Activated CD4-positive, CD25-positive, alpha-beta regulatory T cell treated with anti-CD3 and anti-CD28 coated beads, Interleukin-2, amount 50 U/mL, for 72 hours (primary cell): ENCODE measurements at places on chromosomes 16 and 17.

GRCh38 chr16:51327001-51327400 is 175.9 kb upstream of the SALL1 start:
- no peak for DNase-seq

DNA sequence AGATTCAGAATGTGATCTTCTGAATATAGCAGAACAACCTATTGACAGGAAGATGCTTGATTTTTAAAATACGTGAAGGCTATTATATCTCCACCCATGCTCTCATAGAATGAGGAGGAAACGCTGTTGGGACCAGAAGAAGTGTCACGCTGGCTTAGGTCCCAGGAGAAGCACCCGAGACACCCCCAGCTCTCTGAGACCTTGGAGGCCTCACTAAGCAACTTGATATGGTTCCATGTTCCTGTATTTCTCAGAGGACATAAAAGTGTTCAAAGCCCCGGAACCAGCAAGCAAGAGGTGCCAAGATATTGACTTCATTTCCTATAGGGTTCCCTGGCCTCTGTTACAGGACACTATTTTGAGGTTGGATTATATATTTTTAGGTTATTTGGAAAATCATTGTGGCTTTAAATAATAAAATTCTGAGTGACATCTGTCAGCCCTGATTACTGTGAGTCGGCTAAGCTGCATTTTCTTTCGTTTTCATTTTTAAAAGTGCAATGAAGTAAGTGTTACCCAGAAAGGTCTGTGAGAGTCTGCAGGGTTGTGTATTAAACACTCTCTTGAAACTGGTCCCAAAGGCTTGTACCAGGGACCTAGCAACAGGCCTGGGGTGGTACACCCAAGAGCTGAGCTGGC is 400.0 kb downstream of the SOX9 start:
- DNase-seq = no peak

DNA sequence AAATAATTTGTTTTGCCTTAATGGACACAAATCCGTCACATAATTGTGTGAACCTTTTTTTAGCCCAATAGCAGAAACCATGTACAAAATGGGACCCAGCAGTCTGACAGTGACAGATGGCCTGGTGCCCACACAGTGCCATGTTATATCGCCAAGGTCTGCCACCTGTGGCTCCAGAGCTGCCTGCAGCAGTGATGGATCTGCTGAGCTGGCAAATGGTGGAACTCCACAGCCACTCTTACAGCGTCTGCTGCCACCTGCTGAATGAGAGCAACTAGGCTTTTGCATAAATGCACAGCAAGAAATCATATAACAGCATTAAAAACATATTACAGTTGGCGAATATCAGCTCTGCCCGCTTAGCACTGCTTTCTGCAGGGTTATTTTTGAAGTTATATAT is 59.4 kb downstream of the NUP93 start:
- DNase-seq = no peak

DNA sequence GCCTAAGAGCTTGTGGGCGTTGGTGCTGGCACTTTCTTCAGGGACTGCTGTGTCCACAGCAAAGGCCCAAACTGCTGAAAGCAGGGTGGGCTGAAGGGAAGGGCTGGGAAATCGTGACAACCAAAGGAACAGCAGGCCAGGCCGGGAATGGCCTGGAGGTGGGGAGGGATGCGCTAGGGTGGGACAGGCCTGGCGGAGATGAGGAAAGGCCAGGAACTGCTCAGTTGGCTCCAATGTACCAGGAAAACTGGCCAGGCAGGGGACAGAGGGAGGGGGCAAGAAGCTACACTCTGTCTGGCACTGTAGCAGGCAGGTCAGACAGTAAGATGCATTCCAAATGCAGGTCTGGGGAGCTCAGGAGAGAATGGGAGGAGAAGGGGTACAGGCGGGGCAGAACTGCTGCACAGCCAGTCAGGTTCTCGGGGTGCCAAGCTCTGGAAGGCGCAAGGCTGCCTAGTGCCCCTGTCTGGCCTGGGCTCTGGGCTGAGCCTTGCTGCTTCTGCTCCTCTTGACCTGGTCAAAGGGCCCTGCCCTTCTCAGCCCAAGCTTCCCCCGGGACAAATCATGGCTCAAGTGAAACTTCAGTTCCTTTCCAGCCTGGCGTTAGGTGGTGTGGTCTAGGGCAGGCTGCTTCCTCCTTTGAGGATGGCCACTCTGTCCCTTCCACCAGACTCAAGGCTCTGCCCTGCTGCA is 7.3 kb downstream of the PNMT start:
- DNase-seq = no peak

- DNase-seq = no peak
Measured at GRCh38 chr16:26365161-26365940, 673.6 kb downstream of the HS3ST4 start.
